ENCODE measurements at places on chromosomes 1 and 21.

DNA sequence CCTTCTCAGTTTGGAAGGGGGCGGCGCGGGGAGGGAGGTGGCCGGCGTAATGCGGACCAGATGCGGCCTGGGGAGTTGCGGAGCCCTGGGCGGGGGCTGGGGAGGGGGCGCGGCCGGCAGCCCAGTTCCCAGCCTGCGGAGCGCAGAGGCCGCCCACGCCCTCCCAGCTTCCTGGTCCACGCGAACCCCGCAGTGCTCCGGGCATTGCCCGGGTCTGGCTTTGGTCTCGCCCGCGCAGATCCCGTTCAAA is 695 bp downstream of the DMBX1 start:
- DNase-seq = no peak

GRCh38 chr1:61261595-61261994 is 179.2 kb downstream of the NFIA start:
- DNase-seq = no peak

- DNase-seq = no peak
Observed at GRCh38 chr1:75097654-75098053, 36.5 kb upstream of the LHX8 start.

GRCh38 chr1:206814716-206815341 is 42.5 kb upstream of the IL10 start:
- no peak for DNase-seq

- DNase-seq = no peak
Observed at GRCh38 chr1:50930193-50930592, 29.9 kb downstream of the FAF1 start.

GRCh38 chr1:208985231-208985630 is 598.3 kb upstream of the CAMK1G start:
- no peak for DNase-seq

- no peak for DNase-seq
Observed at GRCh38 chr1:31762726-31763670, 1.1 kb downstream of the ADGRB2 start.

DNA sequence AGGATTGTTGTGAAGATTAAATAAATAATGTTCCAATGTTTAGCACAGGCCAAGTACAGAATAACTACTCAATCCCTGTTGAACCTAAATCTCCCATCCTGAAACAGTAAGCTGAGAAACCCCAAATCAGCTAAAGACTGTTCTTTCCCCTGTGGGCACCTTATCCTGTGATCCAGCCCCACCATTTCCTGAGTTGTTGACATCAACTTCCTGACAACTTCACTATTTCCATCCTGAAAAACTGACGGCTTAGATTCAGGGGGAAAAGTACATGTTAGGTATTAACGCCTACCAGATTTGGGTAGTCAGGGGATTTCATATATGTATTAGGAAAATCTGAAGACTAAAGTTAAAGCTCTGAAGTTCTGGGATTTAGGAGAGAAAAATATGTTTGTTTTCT is 51.7 kb upstream of the PALMD start:
- no peak for DNase-seq

DNA sequence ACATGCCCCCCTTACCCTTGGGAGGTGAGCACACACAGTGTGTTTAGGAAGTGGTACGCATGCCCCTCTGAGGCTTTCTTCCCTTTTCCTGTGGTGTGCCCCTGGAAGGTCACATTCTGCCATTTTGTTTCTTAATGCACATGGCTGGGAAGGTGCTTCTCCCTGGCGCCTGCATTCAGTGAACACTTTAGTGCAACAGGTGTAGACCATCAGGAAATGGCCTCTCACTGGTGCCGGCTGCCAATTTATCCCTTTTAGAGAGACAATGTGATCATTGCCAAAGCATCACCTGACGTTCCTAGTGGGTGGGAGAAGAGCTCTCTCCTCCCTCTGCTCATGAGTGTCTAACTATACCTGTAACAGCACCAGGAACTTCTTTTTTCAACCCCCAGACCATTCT is 51.8 kb upstream of the PDE9A start:
- DNase-seq = no peak

DNA sequence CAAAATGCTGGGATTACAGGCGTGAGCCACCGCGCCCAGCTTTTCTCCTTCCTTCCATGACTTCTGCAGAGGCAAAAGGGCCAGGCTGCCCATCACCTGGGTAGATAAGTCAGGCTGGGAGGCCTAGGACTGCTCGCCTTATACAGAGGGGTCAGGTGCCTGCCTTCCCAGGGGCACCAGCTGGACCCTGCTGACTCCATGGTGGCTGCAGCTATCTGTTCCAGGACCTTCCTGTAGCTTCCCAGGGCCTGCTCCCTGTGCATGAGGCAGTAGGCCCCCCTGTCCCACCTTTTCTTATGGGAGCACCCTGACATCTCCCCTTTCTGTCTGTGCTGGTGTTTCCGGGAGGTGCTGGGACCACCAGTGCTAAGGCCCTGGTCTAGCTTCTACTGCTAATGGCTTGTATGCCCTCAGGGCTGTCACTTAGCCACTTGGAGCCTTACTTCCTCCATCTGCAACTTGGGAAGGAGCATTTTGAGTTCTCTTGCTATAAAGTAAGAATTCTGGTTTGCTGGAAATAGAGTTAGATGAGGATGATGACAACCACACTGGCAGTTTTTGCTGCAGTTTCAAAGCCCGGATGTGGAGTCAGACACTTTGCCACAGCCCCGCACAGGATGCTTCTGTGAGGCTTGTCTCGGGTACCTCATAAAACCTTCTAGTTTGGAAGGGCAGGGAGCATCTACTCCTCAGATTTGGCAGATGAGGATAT is 14.4 kb downstream of the SOX13 start:
- no peak for DNase-seq

GRCh38 chr1:84847253-84848250 is 45.5 kb downstream of the LPAR3 start:
- DNase-seq = no peak

DNA sequence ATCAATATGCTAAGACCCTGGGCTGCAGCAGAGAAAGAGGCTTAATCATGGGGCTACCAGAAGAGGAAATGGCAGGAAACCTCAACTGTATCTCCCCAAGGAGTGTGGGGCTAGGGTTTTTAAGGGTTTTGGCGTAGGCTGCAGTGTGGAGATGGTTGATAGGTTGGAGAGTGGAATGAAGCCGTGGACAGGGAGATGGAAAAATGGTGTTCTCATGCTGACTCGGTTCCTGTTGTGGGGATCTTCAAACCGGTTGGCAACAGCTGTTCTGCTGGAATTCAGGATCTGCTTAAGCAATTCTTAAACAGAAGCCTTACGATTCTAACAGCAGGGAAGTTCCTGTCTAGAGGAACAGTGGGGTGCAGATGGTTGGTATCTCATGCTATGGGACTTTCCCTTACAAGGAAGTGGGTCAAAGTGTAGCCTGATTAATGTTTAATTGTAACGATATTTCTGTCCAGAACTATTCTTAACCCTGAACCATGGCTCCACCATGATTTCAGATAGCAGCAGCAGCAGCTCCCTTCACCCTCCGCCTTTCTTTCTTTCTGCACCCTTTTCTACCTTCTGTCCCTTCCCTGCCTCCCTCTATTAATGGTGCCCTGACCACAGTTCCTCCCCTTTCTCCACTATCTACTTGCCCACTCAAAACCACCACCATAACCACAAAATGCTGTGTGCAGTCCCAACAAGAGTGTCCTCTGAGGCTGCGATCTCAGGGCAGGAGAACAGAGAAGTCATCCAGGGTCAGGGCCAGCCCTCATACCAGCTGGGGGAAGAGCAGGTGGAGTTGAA is 30.8 kb downstream of the RSPH1 start:
- no peak for DNase-seq

DNA sequence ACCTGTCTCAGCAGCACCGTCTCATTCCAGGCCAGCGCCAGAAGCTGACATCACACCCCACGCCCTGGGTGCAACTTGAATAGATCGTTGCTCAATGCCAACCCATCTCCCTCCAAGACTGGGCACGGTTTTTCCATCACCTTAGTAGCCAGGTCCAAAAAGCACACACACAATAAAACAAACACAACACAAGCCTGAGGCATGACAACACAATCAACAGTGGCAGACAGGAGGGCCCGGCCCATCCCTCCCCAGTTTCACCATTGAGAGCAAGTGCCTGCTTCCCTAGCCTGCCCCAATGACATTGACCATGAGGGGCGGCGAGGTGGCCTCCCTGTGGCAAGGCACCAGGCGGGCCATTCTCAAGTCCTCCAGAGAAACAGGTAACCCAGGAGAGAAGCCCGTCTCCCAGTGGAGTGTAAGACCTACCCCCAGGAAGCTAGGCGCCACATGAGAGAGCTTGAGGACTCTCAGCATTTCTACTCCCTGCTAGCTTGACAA is 2.7 kb downstream of the IFFO2 start:
- DNase-seq = no peak

GRCh38 chr1:56803561-56804156 is 15.5 kb downstream of the FYB2 start:
- no peak for DNase-seq

GRCh38 chr1:229205854-229206253 is 65.1 kb upstream of the RAB4A start:
- no peak for DNase-seq

- DNase-seq = no peak
Observed at GRCh38 chr1:89737985-89738510, 82.8 kb upstream of the LRRC8D start.

- no peak for DNase-seq
Observed at GRCh38 chr1:23246274-23246673, 29.0 kb upstream of the HTR1D start.

- no peak for DNase-seq
Observed at GRCh38 chr1:75345538-75346292, 211.5 kb downstream of the LHX8 start.

GRCh38 chr1:100361511-100362089 is 9.3 kb downstream of the CDC14A start:
- no peak for DNase-seq

DNA sequence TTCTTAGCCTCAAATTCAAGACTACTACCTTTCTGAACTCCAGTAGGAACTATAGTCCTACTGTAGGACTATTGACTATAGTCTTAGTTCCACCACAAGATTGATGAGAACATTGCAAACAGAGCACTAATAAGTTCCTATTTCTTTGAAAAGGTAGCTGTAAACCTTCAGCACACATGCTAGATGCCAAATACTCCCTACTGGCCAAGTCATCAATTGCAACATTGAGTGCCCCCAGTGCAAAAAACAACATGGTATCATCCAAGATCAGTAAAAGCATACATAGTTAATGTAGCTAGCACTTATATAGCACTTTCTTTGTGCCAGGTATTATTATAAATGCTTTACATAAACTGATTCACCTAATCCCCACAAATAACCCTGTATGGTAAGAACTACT is 99.8 kb downstream of the MRPL39 start:
- no peak for DNase-seq

- DNase-seq = no peak
Observed at GRCh38 chr1:3944578-3945125, 44.6 kb upstream of the C1orf174 start.

DNA sequence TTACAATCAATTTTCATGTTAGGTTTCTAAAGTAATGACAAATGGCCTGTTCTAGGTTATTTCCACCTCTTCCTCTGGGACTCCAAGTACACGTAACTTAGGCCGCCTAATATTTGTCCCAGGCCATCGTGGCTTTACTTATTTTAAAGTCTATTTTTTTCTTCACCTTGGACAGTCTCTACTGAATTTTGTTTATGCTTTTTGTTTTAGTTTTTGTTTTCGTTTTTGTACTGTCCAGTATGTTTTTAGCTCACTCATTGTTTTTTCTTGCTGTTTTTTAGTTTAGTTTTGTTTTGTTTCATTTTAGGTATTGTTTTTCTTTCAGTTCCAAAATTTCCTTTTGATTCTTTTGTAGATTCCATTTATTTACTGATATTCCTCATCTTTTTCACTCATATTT is 187.7 kb upstream of the RNPC3 start:
- DNase-seq = no peak

DNA sequence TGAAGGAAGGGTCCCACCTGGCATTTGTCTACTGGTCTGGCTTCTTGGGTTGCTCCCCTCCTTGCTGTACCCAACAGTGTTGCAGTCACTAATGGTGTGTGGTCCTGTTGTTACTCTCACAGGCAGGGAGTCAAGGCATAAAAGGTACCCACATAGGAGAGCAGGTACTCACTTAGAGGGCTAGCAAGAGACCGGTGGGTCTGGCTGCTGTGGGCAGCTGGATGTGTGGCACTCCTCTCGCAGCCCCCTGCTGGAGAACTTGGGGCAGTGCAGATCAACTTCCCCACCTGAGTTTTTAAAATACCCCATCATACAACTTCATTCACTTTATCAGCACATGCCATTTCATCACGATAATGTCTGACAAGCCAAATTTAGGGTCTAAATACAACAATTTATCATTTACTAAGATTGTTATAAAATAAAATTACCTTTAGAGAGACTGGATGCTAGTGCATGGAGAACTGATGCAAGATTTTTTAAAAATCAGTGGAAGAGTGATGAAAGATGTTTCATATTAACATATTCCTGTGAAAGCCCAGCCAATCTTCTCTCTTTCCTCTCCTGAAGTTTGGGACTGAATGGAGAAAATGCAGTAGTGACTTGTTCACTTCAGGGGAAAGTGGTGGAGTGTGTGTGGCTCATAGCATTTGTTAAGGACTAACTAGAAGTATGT is 42.8 kb downstream of the ACP6 start:
- no peak for DNase-seq

DNA sequence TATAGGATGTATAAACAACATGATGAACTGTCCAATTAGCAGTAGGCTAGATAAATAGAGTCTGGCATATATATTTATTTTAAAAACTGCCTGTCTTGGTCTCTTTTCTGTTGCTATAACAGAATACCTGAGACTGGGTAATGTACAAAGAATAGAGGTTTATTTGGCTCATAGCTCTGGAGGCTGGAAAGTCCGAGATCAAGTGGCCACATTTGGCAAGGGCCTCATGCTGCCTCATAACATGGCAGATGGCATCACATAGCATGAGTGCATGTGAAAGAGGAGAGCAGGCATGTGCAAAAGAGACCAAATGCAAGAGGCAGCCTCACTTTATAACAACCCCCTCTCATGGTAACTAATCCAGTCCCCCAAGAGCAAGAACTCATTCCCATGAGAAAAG is 6.0 kb downstream of the STYXL2 start:
- DNase-seq = no peak

GRCh38 chr1:157925419-157926166 is 67.9 kb upstream of the KIRREL1 start:
- DNase-seq = no peak
